Uterine smooth muscle cell (primary cell): ENCODE measurements at places on chromosomes 7 and 10. TPM values are rescaled to one million over a fixed set of nuclear protein-coding genes. Genes with fewer than 3 reads are reported as not detected.

Gene TMEM139
- total RNA-seq, result under 0.01 TPM in 1 of 2 replicates, not detected in the other

Gene MRLN
- total RNA-seq, result not detected in 2 replicates

Gene VPS37D
- 3.3 and 9.2 TPM in 2 replicates for total RNA-seq

Gene KIF11
- 15.1 and 59.2 TPM in 2 replicates for total RNA-seq

Gene ABCC2
- 0.55 and 0.75 TPM in 2 replicates for total RNA-seq

Gene RNF148
- total RNA-seq, result 0.66 and 1.1 TPM in 2 replicates

Gene CCNJ
- 5.6 and 6.4 TPM in 2 replicates for total RNA-seq

Gene MYL7
- not detected in 2 replicates for total RNA-seq

Gene TWNK
- 8.0 and 9.0 TPM in 2 replicates for total RNA-seq

Gene LIPN
- not detected in 2 replicates for total RNA-seq

Gene C10orf53
- under 0.01 TPM in 1 of 2 replicates, not detected in the other for total RNA-seq

Gene GIMAP5
- under 0.01 TPM in 1 of 2 replicates, not detected in the other for total RNA-seq

Gene NKX2-3
- total RNA-seq, result not detected in 2 replicates

Gene VWC2
- total RNA-seq, result under 0.01 TPM in 1 of 2 replicates, not detected in the other

Gene NRG3
- under 0.01 TPM in 1 of 2 replicates, not detected in the other for total RNA-seq

Gene VWDE
- total RNA-seq, result under 0.01 and 0.33 TPM in 2 replicates

Gene SFXN4
- 11.6 and 13.8 TPM in 2 replicates for total RNA-seq

Gene NPY4R
- 0.50 TPM in 1 of 2 replicates, not detected in the other for total RNA-seq

Gene ZP3
- total RNA-seq, result 0.55 and 0.87 TPM in 2 replicates

Gene ANXA8L1
- total RNA-seq, result 0.22 TPM in 1 of 2 replicates, not detected in the other

Gene DYNC1I1
- total RNA-seq, result 0.62 and 2.1 TPM in 2 replicates

Gene LBX1
- not detected in 2 replicates for total RNA-seq

Gene WIPF3
- total RNA-seq, result not detected in 2 replicates

Gene WNT2
- total RNA-seq, result 0.66 and 3.6 TPM in 2 replicates

Gene CELF2
- 5.4 and 11.5 TPM in 2 replicates for total RNA-seq

Gene ANKRD1
- total RNA-seq, result 0.75 and 1.00 TPM in 2 replicates

Gene GNB2
- 64.2 and 93.7 TPM in 2 replicates for total RNA-seq

Gene ABCB1
- 0.50 and 1.3 TPM in 2 replicates for total RNA-seq

Gene TUBB8
- total RNA-seq, result not detected in 2 replicates

Gene PPP1R17
- total RNA-seq, result under 0.01 TPM in 1 of 2 replicates, not detected in the other

Gene FXYD4
- total RNA-seq, result not detected in 2 replicates

Gene MUC3A
- under 0.01 TPM in 1 of 2 replicates, not detected in the other for total RNA-seq

Gene FGL2
- under 0.01 and 0.22 TPM in 2 replicates for total RNA-seq

Gene MNX1
- total RNA-seq, result not detected in 2 replicates

Gene GNGT1
- total RNA-seq, result not detected in 2 replicates

Gene GNAI1
- total RNA-seq, result 51.7 and 56.4 TPM in 2 replicates

Gene TRA2A
- total RNA-seq, result 31.1 and 31.6 TPM in 2 replicates

Gene GRID2IP
- not detected in 2 replicates for total RNA-seq

Gene UCMA
- not detected in 2 replicates for total RNA-seq

Gene CARD11
- total RNA-seq, result 0.62 and 1.9 TPM in 2 replicates

Gene OR6V1
- not detected in 2 replicates for total RNA-seq

Gene NXPH1
- not detected in 2 replicates for total RNA-seq

Gene MYH16
- 0.12 and 0.33 TPM in 2 replicates for total RNA-seq

Gene FAM237B
- total RNA-seq, result 0.12 and 0.22 TPM in 2 replicates

Gene PNLIPRP1
- not detected in 2 replicates for total RNA-seq

Gene OR2A42
- under 0.01 TPM in 1 of 2 replicates, not detected in the other for total RNA-seq
